ENCODE measurements at places on chromosomes 6 and 20.

GRCh38 chr6:33716890-33717632, 5.6 kb upstream of the UQCC2 start:
- DNase-seq, result no peak

DNA sequence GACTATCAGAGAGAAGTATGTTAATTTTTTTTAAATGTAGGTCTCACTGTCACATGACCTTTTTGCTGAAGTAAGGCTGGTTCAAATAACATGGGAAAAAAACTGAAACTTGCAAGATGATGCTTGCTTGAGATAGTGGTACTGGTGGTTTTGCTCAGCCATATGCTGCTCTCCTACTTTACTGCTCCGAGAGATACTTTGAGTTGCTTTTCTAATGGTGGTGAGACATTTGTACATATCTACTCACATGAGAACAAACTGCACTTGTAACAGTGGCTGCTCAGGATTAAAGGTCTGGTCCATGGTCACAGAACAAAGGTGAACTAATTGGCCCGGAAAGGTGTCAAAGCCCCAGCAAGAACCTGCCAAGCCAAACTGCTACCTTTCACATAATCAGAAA, 106.2 kb upstream of the BEND3 start:
- DNase-seq, result no peak

GRCh38 chr20:39602649-39603048, 640.5 kb downstream of the DHX35 start:
- DNase-seq, result no peak

DNA sequence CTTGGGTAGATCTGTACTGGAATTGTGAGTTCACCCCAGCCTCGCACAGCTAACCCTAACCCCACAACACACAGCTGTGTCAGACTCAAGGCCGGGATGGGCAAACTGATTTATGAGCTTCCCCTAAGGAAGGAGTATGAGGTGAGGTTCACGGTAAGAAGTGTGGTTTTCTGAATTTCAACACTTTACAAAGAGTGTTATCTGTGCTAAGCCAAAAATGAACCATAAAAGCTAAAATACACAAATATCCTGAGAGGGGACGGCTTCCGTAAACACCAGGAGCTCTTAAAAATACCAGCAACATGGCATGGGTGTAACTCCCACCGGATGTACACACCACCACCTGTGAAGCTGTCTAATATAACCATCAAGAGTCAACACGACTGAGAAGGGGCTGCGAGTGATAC, 101.2 kb downstream of the ATP9A start:
- DNase-seq, result no peak

DNA sequence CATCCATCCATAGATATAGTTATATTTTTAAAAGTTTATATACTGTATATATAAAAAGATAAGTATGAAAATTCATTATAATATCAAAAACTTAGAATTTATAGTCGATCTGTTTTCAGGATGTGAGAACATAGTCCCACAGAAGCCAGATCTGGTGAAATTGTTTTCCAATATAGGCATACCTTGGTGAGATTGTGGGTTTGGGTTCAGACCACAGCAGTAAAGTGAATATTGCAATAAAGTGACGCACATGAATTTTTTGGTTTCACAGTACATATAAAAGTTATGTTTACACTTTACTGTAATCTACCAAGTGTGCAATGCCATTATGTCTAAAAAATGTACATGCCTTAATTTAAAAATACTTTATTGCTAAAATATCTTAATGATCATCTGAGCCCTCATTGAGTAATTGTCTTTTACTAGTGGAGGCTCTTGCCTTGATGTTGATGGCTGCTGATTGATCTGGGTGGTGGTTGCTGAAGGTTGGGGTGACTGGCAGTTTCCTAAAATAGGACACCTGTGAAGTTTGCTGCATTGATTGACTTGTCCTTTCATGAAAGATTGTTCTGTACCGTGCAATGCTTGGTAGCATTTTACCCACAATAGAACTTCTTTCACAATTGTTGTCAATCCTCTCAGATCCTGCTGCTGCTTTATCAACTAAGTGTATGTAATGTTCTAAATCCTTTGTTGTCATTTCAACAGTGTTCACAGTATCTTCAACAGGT, 29.8 kb downstream of the AIG1 start:
- DNase-seq, result no peak

- no peak for DNase-seq
These were observed 109.0 kb downstream of the RIN2 start for GRCh38 chr20:19867074-19867473.

- no peak for DNase-seq
These were observed 10.4 kb downstream of the ZSWIM3 start for GRCh38 chr20:45867819-45868176.

- DNase-seq, result no peak
These were observed 577.2 kb upstream of the MAP3K7 start for GRCh38 chr6:91164105-91164504.

DNA sequence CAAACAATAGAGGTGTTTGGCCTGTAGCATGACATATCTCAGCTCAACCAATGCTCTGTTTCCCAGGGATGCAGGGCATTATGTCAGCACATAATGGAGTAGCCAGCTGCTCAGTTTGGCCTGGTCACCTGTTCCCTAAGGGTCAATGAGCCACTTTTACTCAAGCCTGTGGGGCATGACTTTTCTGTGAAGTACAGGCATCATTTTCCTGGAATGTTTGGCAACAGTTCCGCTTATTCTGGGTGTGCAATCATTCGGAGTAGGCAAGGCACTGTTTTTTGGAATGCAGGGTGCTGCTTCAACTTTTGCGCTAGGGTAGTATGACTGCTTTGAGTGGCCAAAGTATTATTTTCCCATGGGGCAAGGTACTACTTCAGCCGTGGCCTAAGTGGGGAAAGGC, 665.4 kb downstream of the EPHA7 start:
- DNase-seq, result no peak

Data from body of pancreas (tissue), 4 donors.